Lower lobe of right lung (tissue), 2 donors: ENCODE measurements at places on chromosomes 7 and 10. TPM values are rescaled to one million over a fixed set of nuclear protein-coding genes. Genes with fewer than 3 reads are reported as not detected.

Gene OR2A25
- total RNA-seq = not detected

Gene H2BK1
- not detected for total RNA-seq

Gene LBX1
- not detected for total RNA-seq

Gene HERC4
- total RNA-seq = 63.6 TPM

Gene ZPBP
- not detected for total RNA-seq

Gene CLRN3
- total RNA-seq = not detected

Gene GJD4
- total RNA-seq = not detected

Gene PPIA
- 964 TPM for total RNA-seq

- H3K27ac ChIP-seq = no peak overlapping the region
- H3K4me3 ChIP-seq = no peak overlapping the region
- no peaks in the 10 kb centered on the region for H3K36me3 ChIP-seq
- DNase-seq = no peak
- no peaks in the 10 kb centered on the region for H3K4me1 ChIP-seq
- H3K27me3 ChIP-seq = no peaks in the 10 kb centered on the region
Observed at GRCh38 chr10:130745821-130746220, 565.7 kb downstream of the TCERG1L start.

- no peaks in the 10 kb centered on the region for H3K36me3 ChIP-seq
- no peaks in the 10 kb centered on the region for H3K27me3 ChIP-seq
- H3K27ac ChIP-seq = no peak overlapping the region
- H3K4me1 ChIP-seq = no peaks in the 10 kb centered on the region
- H3K4me3 ChIP-seq = no peak overlapping the region
Observed at GRCh38 chr7:7265081-7266075, 83.0 kb downstream of the C1GALT1 start.

DNA sequence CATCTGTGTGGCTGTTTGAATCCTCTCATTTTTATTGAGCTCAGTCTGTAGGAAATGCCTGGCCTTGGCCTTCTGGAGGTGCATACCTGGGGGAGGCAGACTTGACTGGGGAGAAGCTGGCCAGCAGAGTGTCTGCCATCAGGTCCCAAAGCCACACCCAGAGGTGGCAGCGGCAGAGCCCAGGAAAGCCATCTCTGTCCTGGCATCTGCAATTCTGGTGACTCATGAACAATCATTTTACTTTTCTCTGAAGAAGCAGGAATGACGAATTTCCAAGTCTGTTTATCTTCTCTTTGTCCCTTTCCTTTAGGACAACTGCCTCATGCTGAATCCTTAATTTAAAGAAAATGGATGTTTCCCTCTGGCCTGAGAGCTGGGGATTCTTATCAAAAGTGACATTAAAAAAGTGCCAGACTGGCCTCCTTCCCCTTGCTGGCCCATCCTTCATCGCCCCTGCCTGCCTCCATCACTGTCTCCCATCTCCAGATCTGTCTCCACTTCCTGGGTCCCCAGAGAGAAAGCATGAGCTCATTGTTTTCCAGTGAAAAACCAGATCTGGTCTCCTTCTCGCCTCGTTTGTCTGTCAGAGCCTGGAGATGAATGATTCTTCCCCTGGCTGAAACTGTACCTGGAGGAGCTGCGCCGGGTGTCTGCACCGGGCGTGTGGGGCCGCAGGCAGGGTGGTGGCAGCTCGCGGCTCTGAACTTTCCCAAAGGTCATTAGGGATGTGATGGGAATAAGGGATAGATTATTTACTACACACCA, 124.5 kb downstream of the TMEM178B start:
- H3K4me1 ChIP-seq = no peaks in the 10 kb centered on the region
- DNase-seq = no peak
- no peak overlapping the region for H3K27ac ChIP-seq
- peaks cover 3% of the 10 kb centered on the region for H3K27me3 ChIP-seq
- H3K4me3 ChIP-seq = no peak overlapping the region

- peaks cover 11% of the 10 kb centered on the region for H3K4me1 ChIP-seq
- no peaks in the 10 kb centered on the region for H3K36me3 ChIP-seq
- no peaks in the 10 kb centered on the region for H3K27me3 ChIP-seq
- DNase-seq = no peak
Observed at GRCh38 chr7:107312418-107312817, 143.6 kb downstream of the HBP1 start.

- peak within 1 kb of the TSS; percentile 81 for H3K27ac ChIP-seq
- no peaks in the 10 kb centered on the region for H3K36me3 ChIP-seq
- no peak for DNase-seq
- peaks cover 55% of the 10 kb centered on the region for H3K4me1 ChIP-seq
- no peaks in the 10 kb centered on the region for H3K27me3 ChIP-seq
Observed at GRCh38 chr10:86958116-86958900, at the start of gene SNCG. SNCG (plus strand) TSS chr10:86958599; CDS start chr10:86958698, 99 bp downstream.

DNA sequence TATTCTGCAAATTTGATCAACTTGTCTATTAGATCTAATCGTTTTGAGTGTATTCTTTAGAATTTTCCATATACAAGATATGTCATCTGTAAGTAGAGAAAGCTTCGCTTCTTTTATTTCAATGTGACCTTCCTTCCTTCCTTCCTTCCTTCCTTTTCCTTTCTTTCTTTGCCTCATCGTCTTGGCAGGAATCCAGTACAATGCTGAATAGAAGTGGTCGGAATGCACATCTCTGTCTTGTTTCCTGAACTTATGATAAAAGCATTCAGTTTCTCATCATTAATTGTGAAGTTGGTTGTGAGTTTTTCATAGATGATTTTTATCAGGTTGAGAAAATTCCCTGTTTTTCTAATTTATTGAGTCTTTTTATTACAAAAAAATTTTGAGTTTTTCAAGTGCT, 300.7 kb upstream of the ZNF32 start:
- H3K4me1 ChIP-seq = no peaks in the 10 kb centered on the region
- H3K4me3 ChIP-seq = no peak overlapping the region
- H3K27ac ChIP-seq = no peak overlapping the region
- no peak for DNase-seq

DNA sequence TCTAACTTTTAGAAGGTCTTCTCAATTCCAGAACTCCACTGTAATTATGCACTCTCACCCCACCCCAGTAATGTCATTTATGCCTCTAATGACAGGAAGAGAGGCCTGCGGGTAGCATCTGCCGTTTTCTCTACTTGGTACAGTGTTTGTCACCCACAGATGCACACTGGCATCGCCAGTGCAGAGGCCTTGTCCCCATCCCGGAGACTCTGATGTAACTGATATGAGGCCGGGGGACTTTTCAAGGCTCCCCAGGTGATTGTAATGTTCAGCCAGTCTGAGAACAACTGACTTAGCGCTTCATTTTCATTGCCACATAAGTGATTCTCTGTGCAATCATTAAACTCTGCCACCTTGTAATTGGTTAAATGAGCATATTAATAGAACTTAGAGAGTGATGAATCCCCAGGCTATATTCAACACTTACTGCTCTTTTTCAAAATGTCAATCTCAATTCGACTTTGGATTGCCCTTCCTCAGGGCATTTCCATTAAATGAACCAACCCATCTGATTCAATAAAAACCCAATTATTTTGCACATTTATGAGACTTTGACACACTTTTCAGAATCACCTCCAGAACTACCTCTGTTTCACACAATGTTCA, 113.2 kb downstream of the HERPUD2 start:
- H3K4me3 ChIP-seq = no peak overlapping the region
- no peaks in the 10 kb centered on the region for H3K27me3 ChIP-seq
- H3K36me3 ChIP-seq = no peaks in the 10 kb centered on the region
- H3K27ac ChIP-seq = no peak overlapping the region
- DNase-seq = no peak

GRCh38 chr10:69073736-69074364, 14.1 kb upstream of the SRGN start:
- no peak overlapping the region for H3K27ac ChIP-seq
- H3K27me3 ChIP-seq = no peaks in the 10 kb centered on the region
- DNase-seq = no peak
- no peaks in the 10 kb centered on the region for H3K4me1 ChIP-seq
- no peak overlapping the region for H3K4me3 ChIP-seq

GRCh38 chr10:111531690-111532089, 454.9 kb downstream of the ADRA2A start:
- H3K4me1 ChIP-seq = no peaks in the 10 kb centered on the region
- no peaks in the 10 kb centered on the region for H3K27me3 ChIP-seq
- H3K4me3 ChIP-seq = no peak overlapping the region
- no peak for DNase-seq
- H3K27ac ChIP-seq = no peak overlapping the region

DNA sequence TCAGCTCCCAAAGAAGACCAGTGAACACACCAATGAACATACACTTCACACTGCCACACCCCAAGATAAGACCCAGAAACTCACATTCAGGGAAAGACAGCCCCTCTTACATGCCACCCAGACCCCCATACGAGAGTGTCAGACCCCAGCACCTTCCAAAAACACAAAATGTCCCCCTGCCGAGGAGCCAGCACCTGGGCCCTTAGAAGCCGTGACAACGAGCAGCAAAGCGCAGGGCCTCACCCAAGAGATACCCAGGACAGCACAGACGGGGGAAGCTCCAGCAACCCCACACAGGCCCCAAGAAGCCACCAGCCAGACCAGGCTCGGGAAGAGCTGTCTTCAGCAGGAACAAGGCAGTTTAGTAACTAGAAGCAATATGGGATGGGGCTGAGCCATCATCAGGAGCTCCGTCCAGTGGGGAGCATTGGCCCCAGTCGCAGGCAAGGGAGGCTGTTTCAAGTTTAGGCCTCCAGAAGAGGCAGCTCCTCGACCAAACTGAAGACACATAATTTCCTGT, 243.6 kb downstream of the PTPRN2 start:
- no peaks in the 10 kb centered on the region for H3K36me3 ChIP-seq
- no peaks in the 10 kb centered on the region for H3K27me3 ChIP-seq
- no peak for DNase-seq
- H3K27ac ChIP-seq = no peak overlapping the region
- no peaks in the 10 kb centered on the region for H3K4me1 ChIP-seq

DNA sequence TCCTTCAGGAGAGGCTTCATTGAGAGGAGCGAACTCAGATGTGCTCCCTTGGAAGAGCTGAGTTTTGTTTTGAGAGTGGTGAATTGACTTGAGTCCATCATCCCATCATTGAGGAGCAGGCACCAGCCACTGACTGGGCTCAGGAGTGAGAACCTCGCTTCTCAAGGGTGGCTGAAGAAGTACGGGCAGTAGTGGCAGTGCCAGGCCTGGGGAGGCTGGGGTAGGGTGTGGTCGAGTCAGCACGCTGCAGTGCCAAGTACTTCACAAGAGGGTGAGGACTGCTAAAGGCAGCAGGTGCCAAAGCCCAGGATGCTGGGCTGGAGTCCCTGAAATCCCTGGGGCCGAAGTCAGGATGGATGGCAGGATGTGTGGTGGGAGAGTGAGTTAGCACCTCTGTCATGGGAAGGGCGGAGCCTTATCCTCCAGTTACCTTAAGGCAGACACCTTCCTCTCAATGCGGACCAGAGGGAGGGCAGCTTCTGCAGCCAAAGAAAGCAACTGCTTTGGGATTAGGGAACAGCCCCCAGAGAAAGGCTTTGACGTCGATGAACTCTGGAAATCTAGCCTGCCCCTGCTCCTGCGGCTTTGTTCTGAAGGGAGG, 210.3 kb downstream of the CAMK1D start:
- H3K27ac ChIP-seq = no peak overlapping the region
- no peak for DNase-seq
- H3K27me3 ChIP-seq = no peaks in the 10 kb centered on the region
- H3K4me3 ChIP-seq = no peak overlapping the region
- H3K36me3 ChIP-seq = no peaks in the 10 kb centered on the region

DNA sequence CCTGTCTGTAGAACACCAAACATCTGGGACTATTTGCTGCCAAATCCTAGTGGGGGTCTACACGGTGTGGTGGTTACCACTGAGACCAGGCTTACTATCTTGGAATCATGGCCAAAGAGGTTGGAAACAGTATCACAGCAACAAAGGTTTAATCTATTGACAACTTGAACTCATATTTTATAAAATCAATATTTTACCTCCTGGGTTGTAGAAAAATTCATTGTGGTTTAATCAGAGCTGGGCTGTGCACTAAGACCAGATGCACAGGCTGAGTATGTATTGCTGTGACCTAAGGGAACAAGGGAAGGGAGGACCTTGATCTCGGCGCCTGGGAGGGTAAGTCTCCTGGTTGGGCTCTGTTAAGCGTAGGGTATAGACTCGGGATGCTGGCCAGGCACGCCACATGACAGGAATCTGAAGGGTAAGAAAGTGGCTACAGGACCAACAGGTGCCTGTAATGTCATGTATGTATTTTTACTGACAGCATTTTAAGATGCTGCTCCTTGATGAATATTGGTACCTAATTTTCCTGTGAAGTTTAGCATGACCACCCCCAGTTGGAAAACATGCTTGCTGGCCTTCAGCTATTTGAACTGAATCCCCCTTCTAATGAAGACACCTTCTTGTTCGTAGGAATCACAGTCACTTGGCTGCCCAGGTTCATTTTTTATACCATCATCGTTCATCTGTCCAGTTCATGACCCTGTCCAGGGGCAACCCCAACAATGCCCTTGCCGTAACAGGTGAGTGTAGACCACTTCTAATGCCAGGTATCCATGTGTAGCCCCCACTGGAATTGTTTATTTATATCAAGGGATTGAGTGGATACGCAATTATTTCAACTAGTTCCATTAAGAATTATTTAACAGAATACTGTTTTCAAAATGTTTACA, 79.5 kb downstream of the EZH2 start:
- peaks cover 44% of the 10 kb centered on the region for H3K36me3 ChIP-seq
- no peaks in the 10 kb centered on the region for H3K4me1 ChIP-seq
- H3K27ac ChIP-seq = no peak overlapping the region
- H3K27me3 ChIP-seq = no peaks in the 10 kb centered on the region
- H3K4me3 ChIP-seq = no peak overlapping the region

GRCh38 chr7:81767926-81768325, 1.9 kb downstream of the HGF start:
- H3K36me3 ChIP-seq = no peaks in the 10 kb centered on the region
- no peak for DNase-seq
- H3K4me3 ChIP-seq = peak overlapping the region; percentile 52
- H3K27me3 ChIP-seq = no peaks in the 10 kb centered on the region

GRCh38 chr10:20073167-20073566, 256.9 kb downstream of the PLXDC2 start:
- no peak overlapping the region for H3K4me3 ChIP-seq
- no peak overlapping the region for H3K27ac ChIP-seq
- H3K36me3 ChIP-seq = no peaks in the 10 kb centered on the region

DNA sequence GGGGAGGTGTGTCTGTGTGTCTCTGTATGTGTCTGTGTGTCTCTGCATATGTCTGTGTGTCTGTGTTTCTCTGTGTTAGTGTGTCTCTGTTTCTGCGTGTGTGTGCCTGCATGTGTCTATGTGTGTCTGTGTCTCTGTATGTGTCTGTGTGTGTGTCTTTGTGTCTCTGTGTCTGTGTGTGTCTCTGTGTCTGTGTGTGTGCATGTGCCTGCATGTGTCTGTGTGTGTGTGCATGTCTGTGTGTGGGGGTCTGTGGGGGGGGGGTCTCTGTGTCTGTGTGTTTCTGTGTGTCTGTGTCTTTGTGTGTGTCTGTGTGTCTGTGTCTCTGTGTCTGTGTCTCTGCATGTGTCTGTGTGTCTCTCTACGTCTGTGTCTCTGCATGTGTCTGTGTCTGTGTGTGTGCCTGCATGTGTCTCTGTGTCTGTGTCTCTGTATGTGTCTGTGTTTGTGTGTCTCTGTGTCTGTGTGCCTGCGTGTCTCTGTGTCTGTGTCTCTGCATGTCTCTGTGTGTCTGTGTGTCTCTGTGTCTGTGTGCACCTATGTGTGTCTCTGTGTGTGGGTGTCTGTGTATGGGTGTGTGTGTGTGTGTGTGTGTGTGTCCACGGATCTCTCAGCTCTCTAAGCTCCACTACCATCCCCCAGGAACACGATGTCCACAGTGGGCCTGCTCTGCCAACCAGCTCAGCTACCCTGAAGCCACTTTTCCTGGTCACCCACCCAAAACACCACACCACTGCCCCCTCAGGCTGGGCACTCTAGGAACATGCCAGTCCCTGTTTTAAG, 41.7 kb downstream of the RASGEF1A start:
- H3K27me3 ChIP-seq = peaks cover 22% of the 10 kb centered on the region
- DNase-seq = no peak
- peaks cover 5% of the 10 kb centered on the region for H3K4me1 ChIP-seq
